ENCODE measurements at places on chromosomes 5 and 9. TPM values are rescaled to one million over a fixed set of nuclear protein-coding genes. Genes with fewer than 3 reads are reported as not detected.

DNA sequence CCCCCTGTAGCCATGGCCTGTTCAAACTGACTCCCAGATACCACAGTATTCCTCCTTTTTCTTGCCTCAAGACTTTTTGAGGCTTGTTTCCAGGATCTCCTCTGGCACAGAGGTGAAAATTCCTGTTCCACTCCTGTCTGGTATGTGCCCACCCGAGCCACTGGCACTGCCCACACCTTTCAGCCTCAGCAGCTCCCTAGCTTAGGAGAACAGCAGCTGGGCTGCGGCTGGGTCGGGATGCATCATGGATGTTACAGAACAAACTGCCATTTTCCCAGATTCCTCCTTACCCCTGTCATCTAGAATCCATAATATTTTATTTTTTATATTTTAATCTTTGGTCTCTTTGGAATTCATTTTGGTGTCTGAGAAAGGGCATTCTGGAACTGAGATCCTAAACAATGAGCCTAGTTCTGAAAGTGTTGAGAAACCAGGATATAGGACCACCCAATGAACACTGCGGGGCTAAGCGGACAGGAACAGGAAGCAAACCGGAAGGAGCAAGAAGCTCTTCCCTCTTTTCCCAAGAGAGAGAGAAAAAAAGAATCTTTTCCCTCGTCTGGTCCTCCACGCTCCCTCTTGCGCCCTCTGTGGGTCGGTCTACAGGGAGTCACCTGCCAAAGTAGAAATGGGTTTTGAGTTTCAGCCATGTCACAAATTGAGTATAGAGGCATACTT lies 12.5 kb downstream of the OR2S2 start:
- DNase-seq, result peak; percentile 72
- H3K27ac ChIP-seq, result no peak overlapping the region
- H3K27me3 ChIP-seq, result no peaks in the 10 kb centered on the region
- no peak overlapping the region for H3K4me3 ChIP-seq

TEX48 gene
- total RNA-seq, result not detected

- H3K36me3 ChIP-seq, result peaks cover 10% of the 10 kb centered on the region
- no peak overlapping the region for H3K4me3 ChIP-seq
- H3K27me3 ChIP-seq, result no peaks in the 10 kb centered on the region
- H3K27ac ChIP-seq, result no peak overlapping the region
- no peak for DNase-seq
These were observed 187.7 kb downstream of the TRIO start for GRCh38 chr5:14330729-14331385.

DNA sequence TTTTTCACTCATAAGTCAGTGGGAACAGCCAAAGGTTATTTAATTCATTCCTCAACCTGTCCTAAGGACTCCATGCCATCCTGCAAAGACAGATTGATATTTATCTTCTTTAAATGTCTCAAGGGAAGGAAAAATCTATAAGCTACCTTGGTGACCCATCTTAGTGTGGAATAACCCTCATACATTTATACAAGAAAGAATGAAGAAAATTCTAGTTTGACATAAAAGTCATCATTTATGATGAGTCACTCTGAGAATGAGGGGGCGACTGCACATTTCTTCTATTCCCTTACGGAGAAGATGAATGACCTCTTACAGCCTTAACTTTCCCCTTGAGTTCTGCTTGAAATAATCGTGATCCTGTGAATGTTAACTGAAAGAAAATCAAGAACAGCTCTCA lies 26.8 kb upstream of the NUDT12 start:
- no peaks in the 10 kb centered on the region for H3K36me3 ChIP-seq
- H3K27ac ChIP-seq, result no peak overlapping the region
- H3K4me3 ChIP-seq, result no peak overlapping the region
- DNase-seq, result no peak

- no peaks in the 10 kb centered on the region for H3K36me3 ChIP-seq
- no peaks in the 10 kb centered on the region for H3K27me3 ChIP-seq
- no peak overlapping the region for H3K4me3 ChIP-seq
- no peaks in the 10 kb centered on the region for H3K4me1 ChIP-seq
These were observed 297.8 kb downstream of the FBXL17 start for GRCh38 chr5:108084105-108084504.

DNA sequence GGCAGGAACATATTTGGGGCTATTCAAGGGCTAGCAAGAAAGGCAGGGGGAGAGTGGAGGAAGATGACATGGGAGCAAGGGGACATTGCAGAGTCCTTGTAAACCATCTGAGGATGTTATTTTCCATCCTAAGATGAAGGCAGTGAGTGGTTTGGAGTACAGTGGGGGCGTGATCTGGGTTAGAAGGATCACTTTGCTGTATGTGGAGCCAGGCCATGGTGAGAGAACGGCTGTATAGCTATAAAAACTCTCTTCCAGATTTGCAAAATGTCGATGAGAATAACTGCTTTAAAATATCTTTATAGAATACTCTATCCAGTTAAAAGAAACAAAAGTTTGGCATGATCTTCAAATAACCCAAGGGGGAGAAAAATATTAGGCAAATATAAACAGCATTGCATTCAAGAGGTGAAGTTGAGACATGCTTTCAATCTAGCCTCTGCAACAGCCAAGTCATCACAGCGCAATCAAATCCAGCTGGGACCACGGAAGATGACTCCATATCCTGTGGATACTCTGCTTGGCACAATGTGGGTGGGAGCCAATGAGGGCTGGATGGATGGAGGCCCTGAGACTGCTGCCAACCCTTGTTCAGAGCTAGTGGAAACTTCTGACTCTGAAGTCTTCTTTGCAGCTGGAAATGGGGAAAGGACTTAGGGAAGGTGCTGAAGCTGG lies 111.5 kb upstream of the BASP1 start:
- H3K4me3 ChIP-seq, result no peak overlapping the region
- no peaks in the 10 kb centered on the region for H3K36me3 ChIP-seq
- no peaks in the 10 kb centered on the region for H3K4me1 ChIP-seq

Data from Calu3 (cell line).